Large intestine (tissue), 12 donors: ENCODE measurements at places on chromosomes 16 and 17.

DNA sequence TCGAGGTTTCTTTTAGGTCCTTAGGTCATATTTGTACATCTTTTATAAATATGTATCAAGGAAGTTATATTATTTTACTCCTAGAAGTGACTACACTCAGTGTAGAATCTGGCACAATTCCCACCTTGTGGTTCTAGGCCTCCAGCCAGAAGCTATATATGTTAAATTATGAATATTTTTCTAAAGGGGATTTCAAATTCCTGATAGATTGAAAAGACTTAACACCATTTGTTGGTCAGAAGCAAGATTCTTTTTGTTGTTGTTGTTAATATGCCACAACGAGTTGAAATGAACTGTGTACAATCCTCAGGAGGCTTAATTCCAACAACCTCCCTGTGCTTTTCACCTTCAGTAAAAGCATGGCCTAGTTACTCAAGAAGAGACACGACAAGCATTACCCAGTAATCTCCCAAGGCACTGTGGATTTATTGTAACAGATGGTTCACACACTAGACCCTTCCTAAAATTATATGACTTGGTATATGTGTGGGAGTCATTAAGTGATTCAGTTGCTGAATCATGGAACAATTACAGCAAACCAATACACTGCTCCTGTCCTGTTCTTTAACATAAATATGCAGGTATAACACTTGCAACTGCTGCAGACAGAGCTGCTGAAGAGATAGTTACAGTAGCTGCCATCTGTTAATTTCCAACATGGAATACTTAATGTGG lies 964.4 kb upstream of the GOT2 start:
- no peak for DNase-seq

GRCh38 chr17:65495122-65496055 lies 66.1 kb downstream of the AXIN2 start:
- no peak for DNase-seq

GRCh38 chr16:23682181-23682580 lies 3.5 kb downstream of the PLK1 start:
- no peak for DNase-seq

DNA sequence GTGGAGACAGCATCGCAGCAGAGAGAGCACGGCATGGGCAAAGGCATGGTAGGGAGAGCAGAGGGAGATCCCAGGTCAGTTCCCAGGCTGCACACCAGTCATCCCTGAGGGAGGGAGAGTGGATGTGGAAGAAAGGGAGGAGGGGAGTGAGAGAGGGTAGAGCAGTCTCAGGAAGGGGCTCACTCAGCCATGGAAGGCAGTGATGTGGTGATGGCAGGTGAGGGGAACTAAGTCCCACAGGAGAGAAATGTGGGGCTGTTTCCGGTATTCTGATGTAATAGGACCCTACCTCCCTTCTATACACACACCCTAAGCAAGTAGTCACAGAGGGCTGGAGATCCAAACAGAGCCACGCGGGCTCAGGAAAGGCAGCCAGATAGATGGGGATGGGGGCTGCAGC lies 500.3 kb upstream of the CDH11 start:
- DNase-seq = no peak

DNA sequence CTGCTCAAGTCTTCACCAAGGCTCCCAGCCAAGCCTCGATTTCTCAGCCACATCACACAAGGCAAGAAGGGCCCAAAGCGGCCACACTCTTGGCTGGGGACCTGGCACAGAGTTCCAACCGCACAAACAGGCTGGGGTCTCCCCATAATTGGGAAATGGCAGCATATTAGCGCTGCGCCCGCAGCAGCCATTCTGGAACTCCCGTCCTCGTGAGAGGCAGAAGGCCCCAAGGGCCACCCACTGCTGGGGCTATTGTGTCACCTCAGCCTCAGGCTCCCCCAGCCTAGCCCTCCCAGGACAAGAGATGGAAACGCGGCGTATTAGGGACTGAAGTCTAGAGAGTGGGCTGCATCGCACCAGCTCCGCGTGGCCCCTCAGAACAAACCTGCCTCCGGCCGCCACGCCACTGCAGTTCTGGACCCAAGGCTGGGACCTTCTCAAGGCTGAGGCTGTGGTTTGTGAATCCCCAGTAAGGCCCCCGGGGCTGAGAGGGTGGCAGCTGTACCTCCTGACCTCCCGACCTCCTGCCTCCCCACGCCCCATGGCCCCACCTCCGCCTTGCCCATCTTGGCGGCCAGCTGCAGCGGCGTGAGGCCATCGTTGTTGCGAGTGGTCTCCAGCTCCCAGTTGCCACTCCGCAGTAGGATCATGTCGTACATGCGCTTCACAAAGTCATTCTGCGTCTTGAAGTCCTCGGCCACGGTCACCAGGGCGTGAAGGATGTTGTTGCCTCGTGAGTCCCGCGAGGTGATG lies 25.3 kb downstream of the TRPV3 start:
- DNase-seq = no peak

DNA sequence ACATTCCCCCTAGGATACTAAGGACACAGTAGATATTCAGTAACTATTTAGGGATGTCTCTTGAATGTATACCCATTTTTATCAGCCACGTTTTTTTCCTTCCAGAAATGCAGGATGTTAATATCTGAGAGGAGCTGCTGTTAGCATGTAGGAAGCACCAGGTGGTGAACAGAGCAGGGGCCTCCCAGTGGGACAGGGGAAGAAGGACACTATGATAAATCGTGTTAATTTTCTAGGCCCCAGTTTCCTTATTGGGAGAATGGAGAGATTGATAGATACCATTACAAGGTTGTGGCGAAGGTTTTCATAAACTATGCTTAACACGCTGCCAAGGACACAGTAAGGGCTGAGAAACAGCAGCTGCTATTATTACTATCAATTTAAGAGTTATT lies 45.4 kb downstream of the PRSS54 start:
- no peak for DNase-seq

DNA sequence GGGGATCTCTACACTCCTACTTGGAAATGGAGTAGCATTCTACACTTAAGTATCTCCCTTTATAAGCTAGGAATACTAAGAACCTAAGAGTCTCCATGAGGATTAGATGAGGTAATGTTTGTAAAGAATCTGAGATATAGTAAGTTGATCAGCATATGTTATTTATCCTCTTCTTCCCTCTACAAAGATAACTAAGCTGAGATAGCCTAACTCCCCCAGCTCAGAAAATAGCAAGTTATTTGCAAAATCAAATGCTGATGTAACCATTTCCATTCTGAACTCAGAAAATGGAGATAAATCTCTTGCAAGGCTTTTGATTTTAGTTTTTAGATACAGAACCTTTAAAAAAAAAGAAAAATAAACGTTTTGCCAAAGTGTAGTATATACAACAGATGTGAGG lies 526.0 kb downstream of the MAF start:
- DNase-seq = no peak

- peak; percentile 56 for DNase-seq
These were observed 2.8 kb upstream of the SMIM36 start for GRCh38 chr17:55513885-55514590.

DNA sequence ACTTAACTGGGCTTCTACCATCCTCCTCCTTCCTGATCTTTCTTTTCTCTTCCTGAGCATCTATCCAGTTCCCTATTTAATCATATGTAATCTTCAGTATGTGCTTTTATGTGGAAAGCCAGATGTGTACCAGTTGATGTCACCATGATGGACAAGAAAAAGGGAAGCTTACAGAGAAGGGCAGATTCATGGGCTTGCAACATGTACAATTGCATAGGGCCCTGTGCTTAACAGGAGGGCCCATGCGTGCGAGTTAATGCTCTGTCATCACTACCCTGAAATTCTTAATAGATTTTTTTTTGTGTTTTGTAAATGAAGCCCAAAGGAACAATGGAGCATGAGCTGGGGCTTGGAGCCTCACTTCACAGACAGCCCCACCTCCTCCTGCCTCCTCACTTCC lies 124.3 kb downstream of the CDH13 start:
- DNase-seq = no peak

DNA sequence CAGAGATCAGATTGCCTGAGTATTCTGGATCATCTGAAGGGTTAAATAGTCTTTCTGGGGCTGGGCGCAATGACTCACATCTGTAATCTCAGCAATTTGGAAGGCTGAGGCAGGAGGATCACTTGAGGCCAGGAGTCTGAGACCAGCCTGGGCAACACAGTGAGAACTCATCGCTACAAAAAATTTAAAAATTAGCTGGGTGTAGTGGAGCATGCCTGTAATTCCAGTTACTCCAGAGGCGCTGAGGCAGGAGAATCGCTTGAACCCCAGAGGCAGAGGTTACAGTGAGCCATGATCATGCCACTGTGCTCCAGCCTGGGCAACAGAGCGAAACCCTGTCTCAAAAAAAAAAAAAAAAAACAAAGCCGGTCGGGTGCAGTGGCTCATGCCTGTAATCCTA lies 15.7 kb downstream of the MVP start:
- no peak for DNase-seq

DNA sequence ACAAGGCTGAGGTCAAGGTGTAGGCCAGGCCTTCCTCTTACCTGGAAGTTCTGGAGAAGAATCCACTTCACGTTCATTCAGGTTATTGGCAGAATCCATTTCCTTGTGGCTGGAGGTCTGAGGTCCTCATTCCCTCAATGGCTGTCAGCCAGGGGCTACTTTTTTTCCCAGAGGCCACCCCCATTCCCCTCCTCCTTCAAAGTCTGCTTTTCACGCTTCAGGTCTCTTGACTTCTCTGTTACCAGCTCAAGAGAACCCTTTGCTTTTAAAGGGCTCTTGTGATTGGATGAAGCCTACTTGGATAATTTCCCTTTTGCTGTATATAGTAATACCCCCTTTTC lies 55.1 kb upstream of the LGALS9 start:
- DNase-seq = no peak

DNA sequence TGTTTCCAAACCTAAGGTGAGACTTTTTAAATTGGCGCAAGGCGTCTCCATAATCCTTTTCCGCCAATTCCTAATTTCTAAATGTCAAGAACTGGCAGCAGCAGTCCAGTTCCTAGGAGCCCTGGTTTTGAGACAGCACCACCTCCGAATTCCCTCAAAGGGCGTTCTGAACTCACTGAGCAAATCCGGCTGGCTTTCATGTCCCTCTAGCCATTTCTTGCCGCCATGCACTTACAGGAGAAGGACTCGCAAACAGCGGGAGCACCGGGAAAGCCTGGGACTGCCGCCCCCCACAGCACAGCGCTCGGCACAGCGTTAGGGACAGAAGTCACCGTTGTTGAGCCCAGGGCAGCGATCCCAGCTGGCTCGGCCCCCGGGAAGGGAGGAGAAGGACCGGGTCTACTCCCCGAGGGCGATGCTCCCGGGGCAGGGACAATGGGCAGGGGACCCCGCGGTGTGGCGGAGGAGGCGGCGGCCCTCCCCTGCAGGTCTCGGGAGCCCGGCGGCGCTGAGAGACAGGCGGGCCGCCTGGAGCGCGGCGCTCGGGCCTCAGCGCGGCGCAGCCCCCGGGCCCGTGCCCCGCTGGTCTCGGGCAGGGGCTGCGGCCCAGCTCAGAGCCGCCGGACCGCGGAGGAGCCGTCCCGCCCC lies 545 bp downstream of the ARHGAP17 start:
- peak; percentile 75 for DNase-seq

- DNase-seq = no peak
These were observed 62.9 kb downstream of the PRMT7 start for GRCh38 chr16:68373528-68374245.

- no peak for DNase-seq
These were observed 35.5 kb downstream of the DNAH17 start for GRCh38 chr17:78541488-78542206.

DNA sequence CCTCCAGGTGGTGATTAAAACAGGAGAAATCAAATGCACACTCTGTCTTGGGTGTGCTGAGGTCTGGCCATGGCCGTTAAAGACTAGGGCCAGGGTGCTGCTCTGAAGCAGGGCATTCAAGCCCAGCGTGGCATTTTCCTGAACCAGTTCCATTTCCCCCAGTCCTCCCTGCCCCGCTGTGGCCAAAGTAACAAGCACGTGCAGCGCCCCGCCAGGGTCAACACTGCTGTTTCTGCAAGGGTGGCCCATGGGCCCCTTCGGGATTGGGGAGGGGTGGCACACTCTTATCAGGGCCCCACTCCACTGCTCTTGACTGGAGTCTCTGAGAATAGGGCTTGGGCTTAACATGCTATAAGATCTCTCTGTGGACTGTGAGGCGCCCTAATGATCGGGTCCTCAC lies 72.9 kb downstream of the IL21R start:
- DNase-seq = no peak

GRCh38 chr17:43888548-43888947 lies 18.8 kb downstream of the MPP2 start:
- DNase-seq = no peak
